ENCODE measurements at places on chromosomes 4 and X.

GRCh38 chrX:49282647-49283011 lies 13.0 kb downstream of the PPP1R3F start:
- DNase-seq: peak; percentile 43

DNA sequence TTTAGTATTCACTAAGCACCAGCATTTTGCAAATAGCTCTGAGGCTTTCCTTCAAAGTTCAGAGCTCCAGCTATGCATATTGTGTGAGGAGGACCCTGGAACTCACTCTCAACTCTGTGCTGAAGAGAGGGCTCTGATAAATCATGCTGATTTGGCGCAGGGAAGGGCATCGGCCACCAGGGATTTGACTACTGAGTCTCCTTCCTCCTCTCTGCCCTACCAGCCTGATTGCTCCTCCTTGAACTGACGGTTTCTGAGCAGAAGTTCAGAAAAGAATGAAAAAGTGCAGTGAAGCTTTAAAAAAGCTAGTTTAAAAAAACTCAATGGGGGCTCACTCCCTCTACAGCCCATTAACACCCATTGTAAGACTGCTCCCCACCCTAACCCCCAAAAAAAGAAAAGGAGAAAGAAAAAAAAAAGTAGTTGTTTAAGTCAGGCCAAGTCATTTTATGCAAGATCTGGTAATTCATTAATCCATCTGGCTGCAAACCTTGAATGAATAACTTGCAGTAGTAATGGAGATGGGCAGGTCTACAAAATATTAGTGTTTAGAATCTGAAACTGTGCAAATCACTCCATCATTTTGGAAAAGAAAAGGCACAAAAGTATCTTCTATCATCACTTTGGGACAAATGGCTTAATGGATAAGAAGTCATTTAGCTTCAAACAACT lies 13.3 kb downstream of the PPARGC1A start:
- no peak for DNase-seq

- DNase-seq: peak; percentile 4
Observed at GRCh38 chrX:83845397-83845796, 15.5 kb upstream of the CYLC1 start.

DNA sequence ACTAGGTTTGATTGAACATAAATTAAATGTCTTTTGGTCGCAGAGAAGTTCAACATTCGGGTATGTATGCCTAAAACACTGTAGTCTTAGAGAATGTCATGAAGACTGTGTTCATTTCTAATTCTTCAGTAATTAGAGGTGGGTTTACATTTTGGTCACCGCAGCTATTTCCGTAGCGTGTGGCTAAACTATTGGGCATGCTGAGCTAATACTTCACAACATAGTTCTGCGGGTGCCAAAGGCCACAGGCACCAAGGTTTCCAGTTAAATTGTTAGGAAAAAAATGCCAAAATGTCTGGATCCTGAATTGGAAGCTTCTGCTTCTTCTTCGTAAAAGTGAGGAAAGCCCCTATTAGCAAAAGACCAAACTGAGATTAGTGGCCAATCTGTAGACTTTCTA lies 25.1 kb downstream of the SMIM31 start:
- no peak for DNase-seq

DNA sequence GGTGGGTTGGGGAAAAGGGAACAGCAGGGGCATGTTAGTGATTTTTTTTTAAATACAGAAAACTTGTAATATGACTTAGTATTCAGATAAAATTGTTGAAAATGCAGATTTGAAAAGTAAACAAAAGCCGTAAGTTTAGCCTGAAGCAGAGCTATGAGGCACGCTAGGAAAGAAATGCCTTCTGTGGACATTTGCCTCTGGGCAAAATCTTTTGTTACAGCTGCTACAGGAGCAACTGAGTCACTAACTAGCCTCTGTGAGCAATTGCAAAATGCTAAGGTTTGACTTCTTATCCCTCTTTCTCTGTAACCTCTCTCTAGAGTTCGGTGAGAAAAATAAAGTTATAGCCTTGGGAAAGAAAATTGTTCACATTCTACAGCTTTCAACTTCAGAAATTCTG lies 350.0 kb downstream of the SLC7A11 start:
- DNase-seq: no peak

DNA sequence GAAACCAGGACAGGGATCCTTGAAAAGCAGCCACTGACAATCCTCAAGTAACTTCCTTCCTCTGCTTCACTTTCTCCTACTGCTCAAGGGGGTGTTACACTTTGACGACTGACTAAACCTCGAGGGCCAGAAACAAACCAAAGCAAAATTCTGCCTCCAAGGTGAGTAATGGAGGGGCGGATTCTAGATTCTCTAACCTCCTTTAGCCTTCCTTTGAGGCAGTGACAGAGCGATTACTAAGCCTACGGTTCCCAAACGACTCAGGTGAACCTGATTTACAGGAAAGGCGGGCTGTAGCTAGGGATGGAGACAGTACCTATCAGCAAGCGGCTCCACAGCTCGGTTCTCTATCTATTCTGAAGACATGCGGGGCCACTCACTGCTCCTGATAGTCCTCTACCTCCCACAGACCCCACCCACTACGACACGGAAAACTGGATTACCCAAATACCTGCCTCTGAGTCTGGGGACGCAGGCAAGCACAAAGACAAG lies 487 bp downstream of the TBCK start:
- DNase-seq: peak; percentile 65

DNA sequence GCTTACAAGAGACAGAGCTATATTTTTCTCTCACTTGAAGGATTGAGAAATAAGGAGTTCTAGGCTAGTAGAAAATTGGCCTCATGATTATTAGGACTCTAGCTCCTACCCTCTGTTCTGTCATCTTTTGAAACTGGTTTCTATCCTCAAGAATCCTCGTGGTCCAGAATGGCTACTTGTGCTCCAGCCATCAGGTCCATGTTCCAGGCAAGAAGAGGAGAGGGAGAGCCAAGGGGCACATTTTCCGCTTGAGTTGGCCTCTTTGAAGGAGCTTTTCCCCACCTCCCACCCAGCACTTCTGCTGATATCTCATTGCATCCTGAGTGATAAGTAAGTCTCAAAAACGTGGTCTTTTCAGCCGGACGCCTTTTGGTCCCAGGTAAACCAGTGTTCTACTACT lies 7.2 kb upstream of the SORBS2 start:
- no peak for DNase-seq

GRCh38 chr4:109803924-109804571 lies 2.2 kb upstream of the CFI start:
- DNase-seq: peak; percentile 56

DNA sequence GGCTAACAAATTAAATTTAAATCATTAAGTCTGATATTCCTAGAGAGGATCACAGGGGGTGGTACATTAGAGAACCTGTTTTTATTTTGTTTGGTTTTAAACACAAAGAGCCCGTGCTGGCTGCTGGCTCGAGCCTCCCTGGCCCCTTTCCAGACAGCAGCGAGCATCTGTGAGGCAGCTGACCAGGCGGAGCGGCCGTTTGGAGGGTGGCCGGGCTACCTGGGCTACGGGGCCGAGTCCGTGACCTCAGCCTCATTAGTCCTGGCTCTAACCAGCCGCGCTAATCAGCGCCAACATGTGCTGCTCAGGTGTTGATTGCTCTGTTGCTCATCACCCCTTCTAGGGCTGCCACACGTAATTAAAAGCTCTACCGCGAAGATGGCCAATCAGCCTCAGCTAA lies 35.3 kb downstream of the DCTD start:
- no peak for DNase-seq

DNA sequence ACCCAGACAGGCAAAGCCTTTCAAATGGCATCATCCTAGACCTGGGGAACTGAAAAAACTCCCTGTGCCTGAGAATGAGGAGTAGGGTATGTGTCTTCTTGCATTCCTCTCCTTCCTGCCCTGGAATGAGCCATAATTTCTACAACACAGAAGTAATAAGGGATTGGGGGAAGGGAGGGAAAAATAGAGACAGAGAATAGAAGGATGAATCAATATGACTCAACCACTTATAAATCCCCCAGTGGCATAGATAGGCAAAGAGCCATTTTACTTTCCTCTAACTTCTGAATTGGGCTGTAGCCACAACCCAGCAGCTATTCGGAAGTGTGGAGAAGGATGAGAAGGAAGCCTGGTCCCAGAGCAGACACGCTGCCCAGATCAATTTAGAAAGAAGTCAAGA lies 99.9 kb downstream of the NHS start:
- peak; percentile 66 for DNase-seq

DNA sequence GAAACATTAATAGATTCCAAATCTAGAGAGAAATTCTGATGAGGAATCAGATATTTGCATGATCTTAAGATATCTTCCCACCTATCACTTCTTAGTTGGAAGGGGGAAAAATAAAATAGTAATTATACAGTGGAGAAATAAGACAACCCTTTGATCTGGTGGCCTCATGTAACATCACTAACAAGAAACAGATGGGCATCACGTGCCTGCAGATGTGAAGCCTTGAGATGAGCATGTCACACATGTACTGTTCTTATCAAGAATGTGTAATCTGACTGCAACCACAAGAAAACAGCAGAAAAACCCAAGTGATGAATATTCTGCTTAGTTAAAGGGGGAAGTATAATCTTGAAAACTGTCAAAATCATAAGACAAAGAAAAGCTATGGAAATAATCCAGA lies 31.4 kb upstream of the NKX6-1 start:
- DNase-seq: peak; percentile 34

DNA sequence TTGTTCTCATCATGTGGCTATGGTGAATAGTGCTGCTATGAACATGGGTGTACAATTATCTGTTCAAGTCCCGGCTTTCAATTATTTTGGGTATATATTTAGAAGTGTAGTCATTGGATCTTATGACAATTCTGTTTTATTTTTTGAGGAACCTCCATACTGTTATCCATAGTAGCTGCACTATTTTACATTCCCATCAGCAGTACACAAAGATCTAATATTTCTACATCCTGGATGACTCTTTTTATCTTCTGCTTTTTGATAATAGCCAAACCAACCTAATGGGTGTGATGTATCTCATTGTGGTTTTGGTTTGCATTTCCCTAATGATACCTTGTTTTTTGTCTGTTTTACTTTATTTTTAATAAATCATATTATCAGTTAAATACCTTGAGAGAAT lies 12.9 kb upstream of the IL13RA1 start:
- DNase-seq: no peak

GRCh38 chr4:166045457-166045856 lies 172.4 kb downstream of the TLL1 start:
- no peak for DNase-seq

DNA sequence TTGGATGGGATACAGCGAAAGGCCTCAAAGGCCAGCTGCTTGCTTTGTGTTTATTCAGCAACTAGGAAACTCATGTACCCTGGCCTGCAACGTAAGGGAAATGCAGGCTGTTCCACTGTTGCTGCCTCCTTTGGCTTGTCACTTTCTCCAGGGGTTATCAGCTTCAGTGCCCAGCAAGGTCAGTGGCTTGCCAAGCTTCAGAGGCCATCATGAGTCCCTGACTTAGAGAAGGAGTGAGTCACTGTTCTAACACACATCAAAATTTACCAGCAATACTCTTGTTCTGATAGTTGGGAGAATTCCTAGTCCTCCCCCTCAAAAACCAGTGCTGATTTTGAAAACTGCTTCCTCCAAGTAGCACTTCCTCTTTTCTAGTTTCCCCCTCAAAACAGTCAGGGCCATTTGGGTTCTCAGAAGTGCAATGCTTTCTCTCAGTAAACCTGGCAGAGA lies 250.8 kb downstream of the ARHGAP24 start:
- peak; percentile 77 for DNase-seq

DNA sequence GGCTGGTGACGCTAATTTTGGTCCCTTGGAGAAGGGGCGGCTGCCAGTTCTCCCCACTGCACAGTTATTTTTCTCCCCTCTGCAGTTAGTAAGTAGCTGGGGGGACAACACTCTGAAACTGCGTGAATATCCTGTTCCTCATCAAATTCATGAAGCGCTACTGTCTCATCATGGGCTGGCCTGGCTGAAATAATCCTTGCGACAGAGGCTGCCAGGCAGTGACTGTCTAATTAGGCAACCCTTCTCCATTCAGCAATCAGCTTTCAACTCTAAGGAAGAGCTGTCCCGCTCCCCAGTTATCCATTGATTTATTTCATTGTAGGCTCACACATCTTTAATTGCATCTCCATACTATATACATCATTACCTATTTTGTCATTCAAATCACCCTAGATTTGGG lies 8.2 kb downstream of the SH3TC1 start:
- no peak for DNase-seq

GRCh38 chrX:2550328-2551020 lies 49.7 kb upstream of the DHRSX start:
- no peak for DNase-seq

- no peak for DNase-seq
Observed at GRCh38 chr4:77762531-77762930, 56.6 kb downstream of the CNOT6L start.

DNA sequence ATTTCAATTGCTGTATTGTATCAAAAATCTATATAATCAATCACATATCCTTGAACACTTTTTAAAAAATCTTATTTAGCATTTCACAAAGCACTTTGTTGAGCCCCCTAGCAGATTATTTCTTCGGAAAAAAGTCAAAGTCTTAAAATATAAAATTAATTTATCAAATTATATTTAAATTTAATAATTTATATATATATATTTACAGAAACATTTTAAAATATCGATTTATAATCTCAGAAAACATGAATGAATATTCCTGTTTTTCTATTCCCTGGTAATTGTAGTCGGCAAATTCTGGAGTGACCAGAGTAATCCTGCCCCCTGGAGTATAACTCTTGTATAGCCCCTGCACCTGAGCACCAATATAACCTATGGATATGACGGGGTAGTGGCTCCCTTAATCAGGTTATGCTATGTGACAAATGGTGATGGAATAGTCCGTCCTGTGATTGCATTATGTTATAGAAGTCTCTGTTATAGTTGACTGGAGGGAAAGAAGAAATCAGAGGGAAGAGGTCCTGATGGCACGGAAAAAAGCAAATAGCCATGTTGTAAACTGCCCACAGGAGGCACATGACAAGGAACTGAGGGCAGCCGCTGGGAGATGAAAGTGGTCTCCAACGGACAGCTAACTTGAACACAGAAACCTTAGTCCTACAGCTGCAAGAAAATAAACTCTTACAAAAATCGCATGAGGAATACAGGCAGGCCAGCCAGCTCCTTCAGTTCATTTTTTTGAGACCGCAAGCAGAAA lies 1092.3 kb downstream of the ARAP2 start:
- no peak for DNase-seq

DNA sequence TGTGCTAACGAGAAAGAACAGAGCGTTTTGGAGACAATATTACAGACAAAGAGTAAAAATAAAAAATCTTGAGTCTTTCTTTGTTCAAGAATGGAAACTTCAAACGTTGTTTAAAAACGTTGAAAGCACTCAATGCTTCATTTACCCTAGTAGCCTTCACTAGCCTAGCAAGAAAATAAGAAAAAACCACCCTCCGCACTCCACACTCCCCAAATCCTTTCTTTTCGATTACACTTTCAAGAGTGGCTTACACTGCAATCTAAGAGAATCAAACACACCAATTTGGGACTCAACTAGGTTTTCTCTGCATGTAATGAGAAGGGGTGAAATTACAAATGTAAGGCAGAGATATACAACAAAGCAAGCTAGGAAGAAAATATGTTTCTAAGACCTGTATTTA lies 4.7 kb downstream of the TMSB4X start:
- DNase-seq: no peak
